ENCODE measurements at places on chromosomes 2 and 18.

GRCh38 chr18:61236356-61237057 lies 96.7 kb upstream of the CDH20 start:
- no peak for DNase-seq

- no peak for DNase-seq
These were observed 132.6 kb downstream of the SPAG16 start for GRCh38 chr2:213416832-213417231.

GRCh38 chr2:72292433-72292832 lies 144.8 kb upstream of the CYP26B1 start:
- no peak for DNase-seq

DNA sequence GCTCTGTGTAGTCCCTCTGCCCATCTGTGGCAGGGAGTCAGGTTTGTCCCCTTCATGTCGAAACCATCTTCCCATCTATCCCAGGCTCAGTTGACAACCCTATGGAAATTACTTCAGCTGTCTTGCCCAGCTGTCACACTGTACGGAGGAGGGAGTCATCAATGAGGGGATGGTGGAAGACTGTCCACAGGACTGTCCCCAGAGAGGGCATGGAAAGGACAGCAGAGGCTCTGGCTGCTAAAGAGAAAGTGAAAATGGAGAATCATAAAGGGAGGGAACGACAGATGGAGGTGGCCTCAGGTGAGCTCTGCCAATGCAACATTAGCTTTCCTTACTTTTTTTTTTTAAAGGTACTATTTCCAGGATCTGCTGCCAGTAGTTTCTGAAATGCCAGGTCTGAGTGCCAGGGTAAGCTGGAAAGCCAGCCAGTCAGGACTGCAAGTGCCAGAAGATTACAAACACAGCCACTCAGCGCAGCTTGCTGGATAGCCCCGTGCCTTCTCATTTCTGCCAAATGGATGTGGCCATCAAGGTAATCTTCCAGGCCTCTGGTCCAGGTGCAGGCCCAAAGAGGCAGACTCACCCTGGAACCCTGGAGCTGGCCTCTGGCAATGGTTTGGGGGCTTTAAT lies 192.8 kb downstream of the AGPS start:
- DNase-seq: no peak

DNA sequence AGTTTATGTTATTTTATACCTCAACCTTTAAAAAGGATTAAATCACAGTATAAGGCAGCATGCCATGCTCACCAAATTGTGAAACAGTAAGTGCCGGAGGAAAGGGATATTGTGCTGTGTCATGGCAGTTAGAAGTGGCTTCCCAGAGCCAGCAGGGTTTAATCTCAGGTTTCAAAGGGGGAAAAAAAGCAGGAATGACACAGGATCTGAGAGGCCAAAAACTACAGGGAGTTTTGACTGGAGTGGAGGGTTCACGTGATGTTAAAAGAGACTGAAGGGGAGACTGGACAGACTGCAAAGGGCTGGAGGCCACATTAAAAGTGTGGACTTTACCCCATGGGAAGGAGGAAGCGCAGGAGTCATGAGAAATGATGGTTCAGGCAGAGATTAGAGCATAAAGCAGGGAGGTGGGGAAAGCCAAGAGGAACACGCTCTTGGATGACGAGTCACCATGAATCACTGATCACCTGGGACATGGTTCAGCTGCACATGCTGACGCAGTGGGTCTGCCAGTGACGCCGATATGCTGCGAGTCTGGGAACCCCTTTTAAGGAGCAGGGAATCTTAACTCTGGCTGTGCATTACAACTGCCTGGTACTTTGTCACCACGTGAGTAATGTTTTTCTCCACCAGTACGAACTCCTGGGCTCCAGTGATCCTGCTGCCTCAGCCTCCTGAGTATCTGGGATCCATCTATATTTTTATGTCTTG lies 6.1 kb downstream of the CHMP1B start:
- no peak for DNase-seq

GRCh38 chr2:135149251-135149650 lies 97.2 kb downstream of the RAB3GAP1 start:
- DNase-seq: no peak

DNA sequence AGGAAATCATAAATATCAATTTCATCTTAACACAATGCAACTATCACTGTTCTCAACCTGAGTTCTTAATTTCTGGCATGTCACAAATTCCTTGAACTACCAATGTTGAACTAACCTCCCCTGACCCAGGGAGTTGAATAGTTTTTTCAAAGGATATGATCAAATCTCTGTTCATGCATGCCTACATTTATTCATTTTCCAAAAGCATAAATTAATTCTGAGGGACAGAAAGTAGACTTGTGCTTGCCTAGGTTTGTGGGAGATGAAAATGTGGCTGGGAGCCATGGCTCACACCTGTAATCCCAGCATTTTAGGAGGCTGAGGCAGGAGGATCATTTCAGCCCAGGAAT lies 175.7 kb downstream of the TGIF1 start:
- DNase-seq: no peak

DNA sequence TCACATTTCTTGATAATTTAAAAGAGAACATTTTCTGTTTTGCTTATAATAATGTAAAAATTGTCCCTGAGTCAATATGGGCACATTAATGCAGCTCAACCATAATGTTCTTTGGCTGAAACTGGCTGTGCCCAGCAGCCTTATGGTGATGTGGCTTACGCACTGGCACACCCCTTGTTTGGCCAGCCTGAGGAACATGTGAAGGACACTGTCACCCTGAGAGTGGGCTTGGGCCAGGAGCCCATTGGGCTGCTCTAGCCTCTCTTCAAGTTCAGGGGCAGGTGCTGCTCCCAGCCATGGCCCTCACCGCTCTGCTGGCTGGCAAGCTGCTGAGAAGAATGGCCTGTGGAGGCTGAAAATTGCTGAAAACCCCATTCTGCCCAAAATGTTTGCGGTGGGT lies 37.5 kb downstream of the MRPL33 start:
- no peak for DNase-seq

DNA sequence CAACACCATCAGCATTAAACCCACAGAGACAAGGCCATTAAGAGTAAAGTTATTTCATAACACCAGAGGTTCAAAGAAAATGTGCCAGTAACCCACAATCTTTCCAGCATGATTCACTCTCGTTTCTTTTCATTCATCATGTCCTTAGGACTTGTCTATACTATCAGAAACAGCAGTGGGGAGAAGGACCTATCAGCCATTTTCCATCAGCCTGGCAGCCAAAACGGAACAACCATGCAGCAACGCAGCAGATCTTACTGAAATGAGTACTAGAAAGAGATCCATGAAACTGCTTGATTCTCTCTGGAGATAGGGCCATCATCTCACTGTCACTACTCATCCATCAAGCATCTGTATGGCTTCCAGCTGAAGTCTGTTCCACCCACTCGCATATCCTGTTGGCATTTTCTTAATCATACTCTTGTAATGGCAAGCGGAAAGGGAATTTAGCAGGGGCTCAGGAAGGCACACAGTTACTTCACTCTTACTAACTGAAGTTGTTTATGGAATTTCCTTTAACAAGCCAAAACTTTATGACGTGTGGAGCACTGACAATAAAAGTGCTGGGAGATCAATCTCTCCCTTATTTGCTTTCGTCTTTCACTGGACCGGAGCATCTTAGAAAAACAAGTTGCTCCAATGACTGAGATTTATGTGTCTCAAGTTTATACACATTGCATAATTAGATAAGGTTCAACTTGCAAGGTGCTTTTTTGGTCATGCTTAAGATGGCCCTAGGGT lies 69.7 kb downstream of the EPHA4 start:
- DNase-seq: no peak

- peak; percentile 5 for DNase-seq
These were observed 26.8 kb downstream of the MAPK4 start for GRCh38 chr18:50586710-50587109.

DNA sequence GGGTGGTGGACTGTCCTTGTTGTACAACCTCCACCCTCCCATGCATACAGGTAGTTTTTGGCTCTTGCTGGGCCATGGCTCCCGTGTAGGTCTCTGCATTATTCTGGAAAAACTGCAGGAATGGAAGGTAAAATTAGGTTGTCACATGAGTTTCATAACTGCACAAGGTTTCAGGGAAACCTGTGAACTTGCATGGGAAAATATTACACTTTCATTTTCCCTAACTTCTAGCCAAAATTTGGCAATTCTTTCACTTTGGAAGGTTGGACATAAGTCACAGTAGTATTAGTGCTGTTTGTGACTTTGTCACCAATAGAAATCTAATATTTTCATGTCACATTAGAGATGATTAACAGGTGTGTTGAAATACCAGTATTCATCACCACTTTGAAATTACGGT lies 118.1 kb upstream of the MGAT5 start:
- no peak for DNase-seq

- no peak for DNase-seq
These were observed 42.8 kb downstream of the METTL8 start for GRCh38 chr2:171390941-171391516.

- DNase-seq: peak; percentile 55
These were observed 1.1 kb upstream of the PGAP1 start for GRCh38 chr2:196927376-196928225.

DNA sequence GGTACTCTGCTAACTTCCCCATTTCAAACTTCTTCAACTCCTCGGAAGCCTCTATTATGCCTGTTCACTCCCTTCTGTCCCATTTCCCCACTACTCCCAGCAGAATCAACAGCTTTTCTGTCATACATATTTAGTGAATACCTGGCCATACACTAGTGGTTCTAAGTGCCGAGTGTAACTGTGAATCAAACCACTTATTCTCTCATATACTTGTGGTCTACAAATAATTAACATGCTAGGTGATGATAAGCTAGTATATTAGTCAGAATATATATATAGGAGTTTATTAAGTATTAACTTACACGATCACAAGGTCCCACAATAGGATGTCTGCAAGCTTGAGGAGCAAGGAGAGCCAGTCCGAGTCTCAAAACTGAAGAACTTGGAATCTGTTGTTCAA lies 150.7 kb downstream of the CCDC102B start:
- no peak for DNase-seq

- peak; percentile 25 for DNase-seq
These were observed 28.8 kb downstream of the APCDD1 start for GRCh38 chr18:10482985-10483949.

DNA sequence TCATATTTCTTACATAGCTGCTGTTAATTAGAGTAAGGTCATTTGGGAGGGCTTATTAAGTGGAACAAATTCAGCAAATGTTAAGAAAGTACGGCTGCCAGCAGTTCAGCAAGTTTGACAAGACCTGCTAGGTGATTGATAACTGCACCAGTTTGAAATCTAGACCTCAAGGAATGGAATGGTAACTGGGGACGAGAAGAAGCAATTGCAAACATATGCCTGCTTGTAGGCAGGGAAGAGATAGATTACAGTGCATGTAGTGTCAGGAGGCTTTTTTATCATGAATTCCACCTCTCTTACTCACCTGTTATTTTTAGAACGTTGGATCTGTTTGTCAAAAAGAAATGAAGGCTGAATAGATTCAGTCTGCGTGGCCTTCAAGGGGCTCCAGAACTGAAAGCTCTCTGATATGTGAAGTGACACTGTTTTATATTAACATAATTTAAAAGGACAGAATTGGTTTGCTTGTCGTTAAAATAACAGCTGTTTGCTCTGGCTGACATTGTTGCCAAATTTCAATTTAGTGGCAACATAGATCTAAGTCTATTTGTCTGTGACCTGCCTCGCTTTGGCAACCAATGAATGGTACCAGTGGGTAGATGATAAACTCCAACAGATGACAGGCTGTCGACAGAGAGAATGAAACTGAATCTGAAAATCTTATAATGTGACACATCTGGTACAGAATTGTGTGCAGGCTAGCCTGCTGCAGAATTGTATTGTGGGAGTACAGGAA lies 199.3 kb downstream of the ZNF407 start:
- no peak for DNase-seq

GRCh38 chr2:48213646-48214045 lies 307.3 kb upstream of the FBXO11 start:
- no peak for DNase-seq

- DNase-seq: no peak
These were observed 16.1 kb downstream of the ADD2 start for GRCh38 chr2:70751881-70752280.

GRCh38 chr2:152251211-152251610 lies 75.6 kb upstream of the STAM2 start:
- no peak for DNase-seq

- no peak for DNase-seq
These were observed 101.9 kb upstream of the NRP2 start for GRCh38 chr2:205580212-205580987.

GRCh38 chr2:31337860-31338259 lies 76.7 kb downstream of the XDH start:
- no peak for DNase-seq

GRCh38 chr2:203691149-203691548 lies 15.3 kb upstream of the CD28 start:
- DNase-seq: no peak

GRCh38 chr2:178188466-178188865 lies 5.8 kb upstream of the OSBPL6 start:
- no peak for DNase-seq

DNA sequence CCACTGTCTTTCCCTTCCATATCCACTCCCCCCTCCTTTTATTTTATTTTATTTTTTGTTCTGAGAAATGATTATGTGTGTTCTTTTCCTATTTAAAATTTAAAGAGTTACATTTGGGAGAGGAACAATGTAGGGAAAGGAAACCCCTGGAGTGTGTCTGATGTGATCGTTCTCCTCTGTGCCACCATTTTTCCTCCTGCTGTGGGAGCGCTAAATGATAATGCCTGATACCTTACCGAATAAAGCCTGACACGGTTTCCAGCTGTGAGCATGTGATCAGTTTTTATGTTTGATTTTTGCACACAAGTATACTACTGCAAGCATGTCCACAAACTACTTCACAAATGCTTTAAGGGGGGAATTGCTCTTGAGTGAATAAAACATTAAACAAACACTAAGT lies 317.8 kb upstream of the FANCL start:
- DNase-seq: no peak

DNA sequence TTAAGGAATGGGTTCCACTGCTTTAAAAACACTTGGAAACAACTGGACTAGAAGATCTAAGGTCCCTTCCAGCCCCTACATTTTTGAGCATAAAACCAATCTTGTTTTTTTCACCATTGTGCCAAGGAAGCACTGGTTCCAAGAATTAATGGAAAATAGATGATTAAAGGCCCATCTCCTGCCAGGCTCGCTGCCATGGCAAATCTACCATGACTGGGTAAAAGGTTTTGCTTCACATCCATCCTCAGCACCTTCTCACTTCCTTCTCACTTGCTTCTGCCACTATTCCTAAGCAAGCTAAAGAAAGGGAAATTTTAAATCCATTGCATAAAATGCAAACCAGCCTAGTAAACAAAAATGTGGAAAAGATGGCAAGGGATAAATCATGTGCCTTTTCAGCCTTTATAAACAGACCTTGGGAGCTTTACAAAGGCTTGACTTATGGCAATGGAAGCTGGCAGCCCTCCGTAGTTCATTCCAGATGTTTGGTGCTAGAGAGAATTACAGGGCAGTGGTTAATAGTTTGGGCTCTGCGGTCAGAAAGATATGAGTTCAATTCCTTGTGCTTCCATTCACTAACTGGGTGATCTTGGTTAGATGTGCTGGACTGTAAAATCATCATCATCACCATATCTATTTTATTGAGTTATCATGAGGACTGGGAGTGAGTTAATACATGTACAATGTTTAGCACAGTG lies 27.0 kb upstream of the ST3GAL5 start:
- no peak for DNase-seq
